ENCODE measurements at places on chromosomes 3 and 15. TPM values are rescaled to one million over a fixed set of nuclear protein-coding genes. Genes with fewer than 3 reads are reported as not detected.

GRCh38 chr3:82080792-82081191, 319.3 kb upstream of the GBE1 start:
- no peaks in the 10 kb centered on the region for H3K4me1 ChIP-seq
- no peaks in the 10 kb centered on the region for H3K36me3 ChIP-seq
- no peaks in the 10 kb centered on the region for H3K27me3 ChIP-seq

DNA sequence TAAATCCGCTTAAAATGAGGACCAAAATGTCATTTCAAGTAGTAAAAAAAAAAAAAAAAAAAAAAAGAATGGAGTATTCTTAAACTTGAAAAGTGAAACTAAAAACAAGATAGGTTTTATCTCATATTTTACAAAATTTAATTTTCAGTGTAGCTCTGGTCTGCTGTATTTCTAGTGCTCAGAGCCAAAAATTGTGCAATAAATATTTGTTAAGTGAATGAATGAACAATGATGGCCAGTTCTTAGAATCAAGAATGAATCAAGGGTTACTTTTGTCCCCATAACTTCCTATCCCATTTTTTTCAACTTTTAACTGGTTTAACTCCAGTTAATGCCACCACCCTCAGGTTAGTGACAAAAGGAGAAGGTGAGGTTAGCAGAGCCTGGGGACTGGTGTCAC, 214.4 kb downstream of the ABHD5 start:
- H3K4me1 ChIP-seq: no peaks in the 10 kb centered on the region
- no peaks in the 10 kb centered on the region for H3K27me3 ChIP-seq
- DNase-seq: no peak
- no peak overlapping the region for H3K4me3 ChIP-seq

Gene SAXO2
- total RNA-seq: 1.3 TPM

- H3K36me3 ChIP-seq: no peaks in the 10 kb centered on the region
- no peak overlapping the region for H3K27ac ChIP-seq
- H3K4me3 ChIP-seq: no peak overlapping the region
- no peaks in the 10 kb centered on the region for H3K4me1 ChIP-seq
- H3K27me3 ChIP-seq: no peaks in the 10 kb centered on the region
Measured at GRCh38 chr3:78878011-78878410, 889.8 kb downstream of the ROBO1 start.

- H3K36me3 ChIP-seq: no peaks in the 10 kb centered on the region
- H3K4me1 ChIP-seq: peaks cover 28% of the 10 kb centered on the region
- H3K27ac ChIP-seq: peak overlapping the region; percentile 44
- DNase-seq: peak; percentile 36
- no peaks in the 10 kb centered on the region for H3K27me3 ChIP-seq
Measured at GRCh38 chr3:133570139-133570936, 3.1 kb upstream of the CDV3 start.

DNA sequence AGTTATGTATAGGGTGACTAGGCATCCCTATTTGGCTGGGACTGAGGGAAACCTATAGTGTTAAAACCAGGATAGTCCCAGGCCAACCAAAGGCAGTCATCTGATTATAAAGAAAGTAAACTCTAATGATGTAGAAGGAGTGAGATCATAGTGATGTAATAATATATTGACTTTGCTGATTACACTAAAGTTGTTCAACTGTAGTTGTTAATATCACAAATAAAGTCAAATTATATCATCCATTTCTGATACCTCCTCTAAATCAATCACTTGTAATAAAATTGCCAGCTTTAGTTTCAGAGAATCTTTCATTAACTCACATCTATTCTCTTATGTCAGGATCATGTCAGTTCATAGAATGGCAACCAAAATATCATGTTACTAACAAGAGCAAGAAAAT, 98.6 kb downstream of the FOXB1 start:
- H3K4me3 ChIP-seq: no peak overlapping the region
- H3K36me3 ChIP-seq: no peaks in the 10 kb centered on the region
- DNase-seq: no peak
- no peaks in the 10 kb centered on the region for H3K27me3 ChIP-seq
- no peaks in the 10 kb centered on the region for H3K4me1 ChIP-seq

GRCh38 chr15:56948000-56948763, 29.7 kb downstream of the TCF12 start:
- DNase-seq: no peak
- no peaks in the 10 kb centered on the region for H3K27me3 ChIP-seq
- no peak overlapping the region for H3K27ac ChIP-seq
- H3K4me3 ChIP-seq: no peak overlapping the region
- no peaks in the 10 kb centered on the region for H3K36me3 ChIP-seq
- H3K4me1 ChIP-seq: peaks cover 12% of the 10 kb centered on the region

DNA sequence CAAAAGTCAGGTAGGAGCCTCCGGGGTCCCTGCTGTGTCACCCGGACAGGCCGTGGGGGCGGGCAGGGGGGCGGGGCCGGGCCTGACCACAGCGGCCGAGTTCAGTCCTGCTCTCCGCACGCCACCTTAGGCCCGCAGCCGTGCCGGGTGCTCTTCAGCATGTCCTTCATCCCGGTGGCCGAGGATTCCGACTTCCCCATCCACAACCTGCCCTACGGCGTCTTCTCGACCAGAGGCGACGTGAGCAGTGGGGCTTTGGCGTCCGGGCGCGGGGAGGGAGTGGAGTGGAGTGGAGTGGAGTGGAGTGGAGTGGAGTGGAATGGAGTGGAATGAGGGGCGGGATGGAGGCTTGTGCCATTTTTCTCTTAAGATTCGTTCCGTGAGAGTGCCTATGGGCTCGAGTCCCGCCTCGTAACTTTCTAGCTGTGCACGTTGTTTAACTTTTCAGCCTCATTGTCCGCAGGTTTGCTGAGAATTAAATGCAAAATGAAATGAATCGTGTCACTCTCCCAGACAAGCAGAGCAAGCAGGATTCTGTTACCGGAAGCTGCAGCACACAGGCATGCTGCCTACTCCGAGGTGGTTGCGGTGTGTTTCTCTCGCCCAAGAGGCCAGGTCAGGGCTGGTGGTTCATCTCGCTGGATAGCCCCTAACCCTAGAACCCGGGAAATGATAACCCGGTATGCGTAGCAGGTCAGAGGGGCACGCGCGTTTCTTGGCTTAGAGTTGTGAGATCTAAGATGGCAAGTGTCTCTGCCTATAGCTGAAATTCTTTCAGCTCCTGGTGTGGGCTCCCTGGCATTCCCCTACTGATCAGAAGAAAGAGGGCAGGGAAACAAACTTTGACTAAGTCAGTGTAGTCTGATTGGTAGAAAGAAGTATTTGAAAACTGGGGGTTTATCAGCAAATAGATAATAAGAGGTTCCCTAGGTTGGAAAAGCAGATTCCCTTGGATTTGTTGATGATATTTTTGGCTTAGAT, at the start of gene FAH:
TSS of gene FAH (plus strand) at position 104 of the 981 bp plus-strand sequence. CDS start at position 160, 56 bp downstream.
- H3K27me3 ChIP-seq: no peaks in the 10 kb centered on the region
- peak; percentile 28 for DNase-seq
- H3K36me3 ChIP-seq: no peaks in the 10 kb centered on the region
- H3K4me1 ChIP-seq: peaks cover 13% of the 10 kb centered on the region
- H3K4me3 ChIP-seq: peak within 1 kb of the TSS; percentile 53
- H3K27ac ChIP-seq: peak within 1 kb of the TSS; percentile 78

GRCh38 chr15:40841741-40842140, 2.1 kb upstream of the SPINT1 start:
- no peak overlapping the region for H3K4me3 ChIP-seq
- H3K27me3 ChIP-seq: no peaks in the 10 kb centered on the region
- H3K27ac ChIP-seq: no peak overlapping the region
- DNase-seq: no peak
- no peaks in the 10 kb centered on the region for H3K36me3 ChIP-seq
- H3K4me1 ChIP-seq: peaks cover 25% of the 10 kb centered on the region

DNA sequence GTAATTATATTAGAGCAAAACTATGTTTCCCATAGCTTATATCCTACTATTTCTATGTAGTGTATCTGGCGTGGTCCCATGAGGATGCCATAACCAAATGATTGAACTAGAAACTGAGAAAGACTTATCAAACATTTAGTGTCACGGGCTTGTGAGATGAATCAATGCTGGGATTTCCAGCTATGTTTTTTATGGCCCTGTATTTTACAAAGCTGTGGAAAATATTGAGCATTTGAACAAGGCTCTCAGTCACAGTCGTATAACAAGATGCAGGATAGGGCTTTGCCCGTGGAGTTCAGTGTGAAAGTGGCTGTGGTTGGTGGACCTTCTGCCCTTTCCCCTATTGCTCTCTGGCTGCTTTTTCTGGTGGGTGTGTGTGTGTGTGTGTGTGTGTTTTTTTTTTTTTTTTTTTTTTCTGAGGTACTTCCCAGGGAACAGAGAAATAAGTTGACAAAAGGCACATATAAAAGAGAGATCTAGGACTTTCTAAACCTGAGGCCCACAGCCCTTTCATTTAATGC, 60.7 kb downstream of the CACNA1D start:
- H3K4me1 ChIP-seq: peaks cover 24% of the 10 kb centered on the region
- H3K36me3 ChIP-seq: no peaks in the 10 kb centered on the region
- H3K27me3 ChIP-seq: peaks cover 4% of the 10 kb centered on the region
- peak; percentile 28 for DNase-seq
- peak overlapping the region; percentile 65 for H3K27ac ChIP-seq

DNA sequence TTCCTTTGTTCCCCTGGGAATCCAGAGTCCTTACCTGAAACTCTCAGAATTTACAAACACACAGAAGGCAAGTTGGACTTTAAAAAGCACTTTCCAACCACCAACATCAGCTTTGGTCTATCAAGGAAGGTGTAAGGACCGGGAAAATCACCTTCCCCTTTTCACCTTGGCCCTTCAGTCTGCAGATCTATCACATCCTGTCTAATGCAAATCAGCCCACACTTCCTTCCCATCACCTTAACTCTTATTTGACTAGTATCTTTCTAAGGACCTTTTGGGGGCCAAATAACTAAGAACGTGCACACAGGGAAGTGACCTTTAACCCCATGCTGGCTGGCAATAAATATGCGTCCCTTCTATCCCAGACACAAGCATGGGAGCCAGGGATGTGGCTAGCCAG, 320.6 kb downstream of the ARRDC4 start:
- no peak for DNase-seq
- no peaks in the 10 kb centered on the region for H3K36me3 ChIP-seq
- no peak overlapping the region for H3K27ac ChIP-seq

Gene KIF15
- not detected for total RNA-seq

GRCh38 chr3:16884748-16885592, at the start of gene PLCL2:
Gene PLCL2 (plus strand): TSS chr3:16884955. CDS start chr3:16885040, 85 bp downstream.
- H3K4me1 ChIP-seq: peaks cover 25% of the 10 kb centered on the region
- H3K27ac ChIP-seq: peak within 1 kb of the TSS; percentile 85
- H3K4me3 ChIP-seq: peak within 1 kb of the TSS; percentile 69
- no peaks in the 10 kb centered on the region for H3K36me3 ChIP-seq
- no peaks in the 10 kb centered on the region for H3K27me3 ChIP-seq

Data from body of pancreas (tissue), 4 donors.